Ovary (tissue), 10 donors: ENCODE measurements at places on chromosomes 3 and 15. TPM values are rescaled to one million over a fixed set of nuclear protein-coding genes. Genes with fewer than 3 reads are reported as not detected.

CCR3 gene
- polyA plus RNA-seq, result not detected

GNAT1 gene
- not detected for polyA plus RNA-seq

SHC4 gene
- 1.8 TPM for polyA plus RNA-seq

HRH1 gene
- 3.4 TPM for polyA plus RNA-seq

PRRT3 gene
- 1.0 TPM for polyA plus RNA-seq

CAMK2N2 gene
- 0.13 TPM for polyA plus RNA-seq

DOCK3 gene
- 0.67 TPM for polyA plus RNA-seq

CEP63 gene
- polyA plus RNA-seq, result 22.2 TPM

PAQR5 gene
- polyA plus RNA-seq, result 2.4 TPM

ZNF774 gene
- 1.0 TPM for polyA plus RNA-seq

SEMA3G gene
- polyA plus RNA-seq, result 8.2 TPM

ADAMTS17 gene
- 2.2 TPM for polyA plus RNA-seq

FMN1 gene
- 0.80 TPM for polyA plus RNA-seq

CYP1A1 gene
- not detected for polyA plus RNA-seq

DNAH12 gene
- 0.29 TPM for polyA plus RNA-seq

SLC35A5 gene
- 21.8 TPM for polyA plus RNA-seq

MAP6D1 gene
- polyA plus RNA-seq, result 0.47 TPM

TMEM207 gene
- polyA plus RNA-seq, result not detected

CCR9 gene
- 0.05 TPM for polyA plus RNA-seq

ZNF620 gene
- 3.1 TPM for polyA plus RNA-seq

NEO1 gene
- 23.8 TPM for polyA plus RNA-seq

TM4SF18 gene
- 7.0 TPM for polyA plus RNA-seq

C3orf70 gene
- 9.0 TPM for polyA plus RNA-seq

SLC2A2 gene
- not detected for polyA plus RNA-seq

HTR3E gene
- not detected for polyA plus RNA-seq

GP5 gene
- 0.25 TPM for polyA plus RNA-seq

IMPG2 gene
- polyA plus RNA-seq, result 0.06 TPM

C2CD4A gene
- polyA plus RNA-seq, result not detected

TTLL13 gene
- 0.33 TPM for polyA plus RNA-seq

EOMES gene
- polyA plus RNA-seq, result 0.05 TPM

ARPP21 gene
- not detected for polyA plus RNA-seq
